NCI-H510A (cell line): ENCODE measurements at places on chromosomes 1 and 21.

GRCh38 chr1:30313584-30313983, 409.8 kb downstream of the MATN1 start:
- DNase-seq, result no peak

GRCh38 chr1:39050001-39050400, 23.9 kb downstream of the NDUFS5 start:
- DNase-seq, result no peak

- DNase-seq, result peak; percentile 21
Observed at GRCh38 chr1:233394860-233395717, 67.6 kb downstream of the MAP3K21 start.

GRCh38 chr1:53303726-53304515, 23.9 kb downstream of the LRP8 start:
- no peak for DNase-seq

DNA sequence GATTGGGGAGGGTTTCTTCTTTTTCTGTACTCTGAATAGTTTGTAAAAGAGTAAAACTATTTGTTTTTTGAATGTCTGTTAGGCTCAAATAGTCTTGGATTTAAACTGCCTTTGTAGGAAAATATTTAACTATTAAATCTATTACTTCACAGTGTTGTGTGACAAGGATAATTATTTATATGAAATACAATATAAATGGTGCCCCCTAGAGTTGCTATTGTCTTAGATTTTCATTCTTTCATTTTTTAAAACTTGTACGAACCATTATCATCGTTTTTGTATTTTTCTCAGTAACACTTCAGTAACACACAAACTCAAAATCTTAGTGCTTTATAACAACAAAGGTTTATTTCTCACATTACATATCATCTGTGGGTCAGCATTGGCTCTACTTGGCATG, 37.4 kb downstream of the C1orf185 start:
- DNase-seq, result no peak

- DNase-seq, result no peak
Observed at GRCh38 chr1:15524021-15524282, at the start of gene CASP9. Gene CASP9, minus strand, starts transcription at chr1:15524215. Its CDS starts 15 bp downstream, at chr1:15524200.

- DNase-seq, result no peak
Observed at GRCh38 chr1:97427371-97427770, 493.5 kb downstream of the DPYD start.

GRCh38 chr1:11731691-11732283, 4.1 kb upstream of the AGTRAP start:
- no peak for DNase-seq

DNA sequence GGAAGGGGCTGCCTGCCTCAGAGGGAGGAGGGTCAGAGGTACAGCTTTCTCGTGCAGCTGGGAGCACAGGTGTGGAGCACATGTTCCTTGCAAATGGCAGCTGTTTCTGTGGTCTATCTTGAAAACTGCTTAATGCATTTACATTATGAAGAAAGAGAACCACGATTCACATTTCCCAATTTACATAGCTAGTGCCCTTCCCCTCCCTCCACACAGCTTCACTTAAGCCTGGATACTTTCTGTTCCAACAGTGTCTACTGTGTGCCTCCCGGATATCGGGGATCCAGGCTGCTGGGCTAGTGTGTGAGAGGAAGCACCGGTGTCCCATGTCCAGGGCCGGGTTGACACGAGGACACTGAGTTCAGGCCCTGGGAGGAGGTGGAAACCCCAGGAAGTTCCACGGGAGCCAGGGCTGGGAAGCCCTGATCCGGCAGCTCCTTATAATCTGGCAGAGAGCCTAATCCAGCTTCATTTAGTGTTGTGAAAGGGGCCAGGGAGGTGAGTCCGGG, 31.6 kb downstream of the TMCC2 start:
- no peak for DNase-seq

GRCh38 chr1:9782116-9782751, 41.5 kb downstream of the CLSTN1 start:
- DNase-seq, result no peak

DNA sequence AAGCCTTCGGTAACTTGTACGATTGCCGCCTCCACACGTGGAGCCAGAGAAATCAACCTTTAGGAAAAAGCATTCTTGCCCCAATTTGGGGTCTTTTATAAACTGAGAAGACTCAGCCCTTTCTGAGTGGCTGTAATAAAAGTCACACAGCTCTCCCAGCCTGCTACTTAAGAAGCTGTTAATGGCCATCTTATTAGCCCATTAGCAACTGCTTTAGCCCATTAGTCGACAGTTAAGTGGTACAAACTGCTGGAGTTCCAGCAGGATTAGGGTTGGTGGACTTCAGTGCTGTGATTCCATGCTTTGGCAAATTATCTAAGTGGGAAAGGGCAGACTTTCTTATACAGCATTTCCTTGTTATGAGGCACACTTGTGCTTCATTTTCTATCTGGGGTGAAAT, 461.3 kb downstream of the RPS6KC1 start:
- no peak for DNase-seq

GRCh38 chr1:67031121-67031858, 22.7 kb downstream of the SLC35D1 start:
- no peak for DNase-seq

DNA sequence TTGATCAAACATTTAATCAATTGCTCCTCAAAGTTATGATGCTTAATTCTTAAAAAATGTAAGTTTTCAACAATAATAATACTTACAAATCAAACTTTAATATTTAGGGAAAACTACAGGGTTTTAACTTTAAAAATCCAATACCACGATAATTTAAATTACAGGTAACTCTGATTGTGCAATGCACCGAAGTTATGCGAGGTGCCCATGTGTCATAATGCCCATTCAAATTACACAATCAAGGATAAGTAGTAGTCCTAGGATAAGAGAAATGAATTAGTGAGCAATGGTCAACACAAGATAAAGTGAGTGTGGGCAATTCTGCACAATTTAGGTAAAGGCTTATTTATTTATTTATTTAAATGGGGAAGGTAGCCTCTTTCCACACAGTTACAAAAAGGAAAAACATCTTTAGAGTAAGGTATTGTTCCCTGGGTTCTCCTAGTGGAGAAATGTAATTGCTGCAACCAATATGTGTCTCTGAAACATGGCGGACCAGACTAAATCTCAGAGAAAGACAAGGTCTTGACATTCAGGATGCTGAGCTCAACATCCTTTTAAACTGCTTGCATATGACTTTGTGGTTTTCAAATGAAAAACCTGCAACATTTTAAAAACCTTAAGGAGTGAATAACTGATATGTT, 164.2 kb downstream of the TTLL7 start:
- DNase-seq, result no peak

DNA sequence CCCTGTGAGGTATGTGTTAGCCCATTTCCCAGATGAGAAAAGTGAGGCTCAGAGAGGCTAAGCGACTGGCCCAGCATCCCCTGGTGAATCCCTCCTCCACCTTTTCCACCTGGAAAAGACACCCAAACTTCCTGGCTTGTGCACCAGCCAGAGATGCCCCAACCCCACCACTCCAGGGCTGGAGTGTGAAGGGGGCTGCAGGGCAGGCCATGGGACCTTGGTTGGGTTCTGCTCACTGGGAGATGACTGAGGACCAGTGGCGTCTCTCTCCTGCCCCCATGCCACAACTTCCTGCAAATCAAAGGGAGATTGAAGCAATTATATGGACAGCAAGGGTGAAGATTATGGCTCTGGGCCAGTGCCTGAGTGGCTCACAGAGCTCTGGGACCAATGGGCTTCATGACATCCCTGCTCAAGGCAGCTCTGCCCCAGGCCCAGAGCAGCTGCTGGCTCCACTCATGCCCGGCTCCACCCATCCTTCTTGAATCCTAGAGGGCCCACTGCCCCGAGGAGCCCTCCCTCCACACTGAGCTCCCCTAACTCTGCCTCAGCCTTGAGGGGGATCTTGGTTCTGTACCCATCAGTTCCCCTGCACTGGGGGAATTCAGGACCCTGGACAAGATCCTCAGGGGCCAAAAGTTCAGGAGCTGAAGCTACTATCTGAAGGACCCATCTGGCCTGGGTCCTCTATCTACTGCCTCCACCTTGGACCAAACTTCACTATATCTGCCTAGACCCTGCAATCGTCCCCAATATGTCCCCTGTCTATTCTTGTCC, 416.9 kb downstream of the PTPRU start:
- no peak for DNase-seq

DNA sequence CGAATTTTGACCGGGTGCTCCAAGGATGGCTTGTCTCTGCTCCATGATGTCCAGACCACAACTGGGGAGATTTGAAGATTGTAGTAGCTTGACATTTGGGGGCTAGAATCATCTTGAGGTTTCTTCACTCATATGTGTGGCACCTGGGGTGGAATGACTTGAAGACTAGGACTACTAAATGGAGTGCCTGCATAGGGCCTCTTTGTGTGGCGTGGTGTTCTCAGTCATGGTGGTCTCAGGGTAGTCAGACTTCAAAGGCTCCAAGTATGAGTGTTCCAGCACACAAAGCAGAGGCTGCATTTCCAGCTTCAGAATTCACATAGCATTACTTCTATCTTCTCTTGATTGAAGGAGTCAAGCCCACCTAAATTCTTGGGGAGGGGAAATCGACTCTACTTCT, 16.8 kb downstream of the ATF6 start:
- DNase-seq, result no peak

GRCh38 chr1:29281571-29281970, 45.2 kb downstream of the PTPRU start:
- DNase-seq, result no peak

DNA sequence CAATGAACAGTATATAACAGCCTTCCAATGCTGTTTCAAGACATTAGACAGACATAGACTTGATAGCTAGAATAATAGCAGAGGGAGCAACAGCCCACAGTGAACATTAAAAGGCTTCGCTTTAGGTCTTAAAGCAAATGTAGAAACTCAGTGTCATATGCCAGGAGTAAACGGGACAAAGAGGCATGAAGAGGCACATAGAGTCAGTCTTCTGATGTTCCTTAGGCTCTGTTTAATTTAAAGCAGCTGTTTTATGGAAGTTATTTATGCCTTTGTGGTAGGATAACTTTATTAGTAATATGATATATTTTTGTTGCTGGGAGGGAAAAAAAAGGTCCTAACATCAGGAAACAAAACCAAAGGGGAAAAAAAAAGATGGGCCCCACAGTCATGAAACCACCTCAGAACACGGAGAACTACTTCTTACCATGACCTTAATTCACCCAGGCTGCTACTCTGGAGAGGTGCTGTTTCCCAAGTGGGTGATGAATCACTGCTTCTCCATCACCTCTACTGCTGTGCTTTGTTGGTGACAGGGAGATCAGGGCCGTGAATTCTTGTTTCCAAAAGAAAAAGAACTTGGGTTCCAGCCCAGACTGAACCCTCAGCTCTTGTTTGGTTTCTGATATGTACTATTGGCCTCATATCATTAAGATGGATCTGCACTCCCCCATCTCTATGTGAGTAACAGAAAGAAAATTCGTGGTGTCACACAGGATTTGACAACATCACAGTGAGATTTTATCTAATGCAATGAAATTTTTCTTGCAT, 616.9 kb downstream of the KIF26B start:
- DNase-seq, result no peak

GRCh38 chr1:158251163-158251562, 3.1 kb upstream of the CD1A start:
- no peak for DNase-seq

DNA sequence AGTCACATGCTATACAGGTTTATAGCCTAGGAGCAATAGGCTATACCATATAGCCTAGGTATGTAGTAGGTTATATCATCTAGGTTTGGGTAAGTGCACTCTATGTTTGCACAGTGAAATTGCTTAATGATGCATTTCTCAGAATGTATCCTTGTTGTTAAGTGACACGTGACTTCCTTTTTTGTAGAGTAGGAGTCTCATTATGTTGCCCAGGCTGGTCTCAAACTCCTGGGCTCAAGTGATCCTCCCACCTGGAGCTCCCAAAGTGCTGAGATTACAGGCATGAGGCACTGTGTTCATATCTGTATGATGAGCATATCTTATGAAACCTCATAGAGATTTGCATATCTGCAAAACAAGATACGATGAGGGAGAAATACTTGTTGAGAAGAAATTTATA, 13.8 kb upstream of the ABCB10 start:
- DNase-seq, result peak; percentile 39
